ENCODE measurements at places on chromosomes 4 and X.

DNA sequence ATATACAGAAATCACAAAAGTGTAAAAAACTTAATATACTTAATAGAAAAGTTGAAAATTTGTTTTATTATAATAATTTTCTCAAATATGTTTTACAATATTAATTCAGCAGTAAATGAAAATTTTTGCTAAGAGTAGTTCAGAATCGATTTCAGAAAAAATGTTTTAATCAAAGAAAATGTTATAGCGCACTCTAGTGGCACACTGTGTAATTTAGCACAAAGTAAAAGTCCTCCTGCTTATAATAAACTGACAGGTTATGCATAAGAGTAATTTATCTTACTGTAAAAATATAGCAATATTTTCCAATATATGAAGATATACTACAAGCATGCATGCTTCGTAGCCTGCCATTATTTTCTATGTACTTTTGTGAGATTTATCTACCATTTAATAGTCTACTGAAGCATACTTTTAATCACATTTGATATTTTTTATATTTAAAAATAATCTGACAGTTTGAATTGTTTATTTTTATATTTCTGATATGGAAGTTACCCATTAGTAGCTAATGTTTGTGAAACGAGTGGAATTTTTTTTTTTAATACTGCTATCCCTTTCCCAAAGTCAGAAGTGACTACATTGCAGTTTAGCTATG, 217.9 kb upstream of the KLHL4 start:
- peak; percentile 47 for DNase-seq

GRCh38 chr4:150367326-150367725, 214.6 kb upstream of the MAB21L2 start:
- DNase-seq, result no peak

DNA sequence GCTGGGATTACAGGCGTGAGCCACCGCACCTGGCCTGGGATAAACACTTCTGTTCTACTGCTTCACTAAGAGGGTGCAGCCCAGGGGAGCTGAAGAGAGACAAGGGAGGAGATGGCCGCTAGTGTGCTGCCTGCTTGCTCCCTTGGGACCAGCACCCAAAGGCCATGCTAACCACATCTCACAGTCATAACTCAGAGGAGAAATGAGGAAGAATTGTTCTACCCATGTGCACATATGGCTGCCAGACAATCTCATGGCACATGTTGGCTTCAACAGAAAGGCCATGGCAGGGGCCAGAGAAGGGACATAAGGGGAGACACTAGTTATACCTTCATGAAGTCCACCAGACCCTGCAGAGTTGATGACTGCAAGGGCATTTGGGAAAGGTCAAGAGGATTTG, 22.4 kb downstream of the CLDN22 start:
- DNase-seq, result no peak

DNA sequence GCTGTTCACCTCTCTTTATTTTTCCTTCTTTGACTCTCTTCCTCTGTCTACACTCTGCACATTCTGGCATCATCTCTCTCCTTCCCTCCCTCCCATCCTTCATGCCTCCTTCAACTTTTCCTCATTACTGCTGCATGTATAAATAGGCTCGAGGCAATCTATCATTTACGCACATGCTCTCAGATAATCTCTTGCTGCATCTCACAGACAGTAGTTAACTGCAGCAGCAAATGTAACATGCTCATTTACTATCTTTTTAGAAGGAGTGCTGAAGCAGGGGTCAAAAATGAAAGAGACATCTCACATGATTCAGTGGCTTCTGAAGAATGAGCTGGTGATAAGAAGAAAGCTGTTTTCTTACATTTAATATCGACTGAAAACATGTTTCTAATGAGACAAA, 127.7 kb downstream of the RASL11B start:
- no peak for DNase-seq

DNA sequence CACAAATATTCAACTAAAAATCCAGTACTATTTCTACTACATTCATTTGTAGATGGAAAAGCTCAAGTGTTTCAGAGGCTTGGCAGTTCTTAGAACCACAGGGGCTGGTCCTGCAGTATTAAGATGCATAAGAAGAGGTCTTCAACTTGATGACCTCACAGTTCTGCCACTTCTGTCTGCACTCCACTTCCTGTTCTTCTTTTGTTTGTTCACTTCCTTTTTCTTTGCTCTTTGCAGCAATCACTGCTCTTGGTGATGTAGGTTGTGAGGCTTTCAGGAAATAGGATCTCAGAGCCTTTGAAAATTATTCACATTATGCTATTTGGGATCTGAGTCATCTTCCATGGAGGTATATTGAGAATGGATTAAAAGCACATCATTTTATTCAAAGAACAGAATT, 602.0 kb upstream of the CPEB2 start:
- DNase-seq, result no peak

DNA sequence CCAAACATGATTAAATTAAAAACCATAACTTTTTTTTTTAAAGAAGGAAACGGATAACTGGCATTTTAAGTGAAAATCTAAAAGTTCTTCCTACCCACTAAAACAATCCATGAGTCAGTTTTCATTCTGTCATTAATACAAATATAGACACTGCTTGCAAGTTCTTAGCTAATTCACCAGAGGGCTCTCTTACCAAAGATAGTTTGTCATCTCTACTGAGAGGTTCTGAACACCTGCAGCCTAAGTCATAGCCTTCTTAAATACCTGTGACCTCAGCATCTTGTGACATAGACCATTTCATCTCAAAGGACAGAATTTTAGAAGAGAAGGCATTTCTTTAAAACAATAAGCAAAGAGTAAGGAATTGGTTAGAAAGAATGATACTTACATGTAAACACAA, 65.3 kb upstream of the FAM120C start:
- peak; percentile 58 for DNase-seq

Measured in MM.1S (cell line).